Uterus (tissue), 4 donors: ENCODE measurements at places on chromosomes 12 and 14. TPM values are rescaled to one million over a fixed set of nuclear protein-coding genes. Genes with fewer than 3 reads are reported as not detected.

SNX6 gene
- 357 TPM for total RNA-seq

OR4E1 gene
- not detected for total RNA-seq

CCDC177 gene
- total RNA-seq: not detected

DNA sequence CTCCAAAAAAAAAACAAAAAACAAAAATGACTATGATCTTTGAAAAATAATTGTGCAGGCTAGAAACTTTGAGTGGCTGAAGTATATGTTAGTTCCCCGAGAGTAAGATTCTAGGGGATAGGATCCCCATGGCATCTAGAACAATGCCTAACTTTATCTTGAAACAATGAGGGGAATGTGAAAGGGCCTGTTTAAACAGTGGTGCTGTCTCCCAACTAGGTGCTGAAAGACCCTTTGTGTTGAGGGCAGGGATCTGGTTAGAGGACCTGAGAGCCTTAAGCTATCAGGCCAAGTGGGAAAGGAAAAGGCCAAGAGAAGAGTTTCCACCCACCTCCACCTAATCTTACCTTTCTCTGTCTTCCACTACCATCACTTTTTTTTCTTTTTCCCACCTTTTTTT, 6.8 kb upstream of the YLPM1 start:
- DNase-seq: no peak

DNA sequence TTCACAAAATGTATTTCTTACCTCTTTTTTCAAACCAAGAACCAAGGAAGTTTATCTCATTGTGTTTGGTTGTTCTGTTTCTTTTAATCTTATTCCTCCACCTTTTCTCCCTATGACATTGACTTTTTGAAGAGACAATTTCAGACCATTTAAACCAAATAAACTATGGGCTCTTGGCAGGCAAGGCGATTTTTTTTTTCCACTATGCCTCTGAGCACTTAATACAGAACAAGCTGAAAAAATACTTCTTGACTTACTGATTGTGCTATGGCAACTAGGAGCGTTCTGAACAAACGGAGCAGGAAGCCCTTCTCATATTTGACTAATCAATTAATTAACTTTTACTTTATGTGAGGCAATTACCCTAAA, 98.0 kb downstream of the ZNF664 start:
- DNase-seq: no peak

- no peak for DNase-seq
Measured at GRCh38 chr14:64748995-64749714, 44.9 kb downstream of the PLEKHG3 start.

- DNase-seq: no peak
Measured at GRCh38 chr14:73750531-73750901, 36.3 kb upstream of the PNMA1 start.

DNA sequence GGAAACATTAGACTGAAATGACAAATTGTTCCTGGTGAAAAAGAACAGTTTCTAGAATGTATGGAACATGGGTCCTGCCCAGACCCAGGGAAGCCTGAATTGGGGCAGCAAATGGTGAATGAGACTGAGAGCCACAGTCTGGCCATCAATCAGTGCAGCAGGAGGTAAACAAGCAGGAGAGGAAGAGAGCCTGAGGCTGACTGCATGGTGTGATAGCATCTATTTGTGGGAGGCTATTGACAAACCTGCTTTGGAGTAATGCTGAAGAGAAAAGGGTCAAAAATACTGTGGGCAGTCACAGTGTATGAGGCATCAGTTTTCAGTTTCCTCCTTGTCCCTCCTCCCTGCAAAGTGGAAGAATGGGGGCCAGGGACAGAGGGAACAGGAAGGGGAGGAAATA, 136.8 kb downstream of the ANKS1B start:
- DNase-seq: no peak

- peak; percentile 32 for DNase-seq
Measured at GRCh38 chr14:102539544-102540314, 30.2 kb upstream of the ANKRD9 start.

DNA sequence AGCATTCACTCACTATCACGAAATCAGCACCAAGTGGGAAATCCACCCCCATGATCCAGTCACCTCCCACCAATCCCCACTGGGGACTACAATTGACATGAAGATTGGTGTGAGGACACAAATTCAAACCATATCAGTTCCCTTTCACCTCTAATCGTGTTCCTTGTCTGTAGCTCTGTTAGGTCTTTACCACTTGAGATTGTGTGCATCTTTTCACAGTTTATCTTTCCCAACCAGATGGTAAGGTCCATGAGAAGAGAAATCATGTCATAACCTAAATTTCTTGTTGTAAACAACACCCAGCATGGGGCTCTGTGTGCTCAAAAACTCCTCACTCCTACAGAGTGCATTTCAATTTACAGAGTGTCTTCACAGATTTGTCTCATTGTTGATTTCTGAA, 27.1 kb upstream of the PCED1B start:
- no peak for DNase-seq

DNA sequence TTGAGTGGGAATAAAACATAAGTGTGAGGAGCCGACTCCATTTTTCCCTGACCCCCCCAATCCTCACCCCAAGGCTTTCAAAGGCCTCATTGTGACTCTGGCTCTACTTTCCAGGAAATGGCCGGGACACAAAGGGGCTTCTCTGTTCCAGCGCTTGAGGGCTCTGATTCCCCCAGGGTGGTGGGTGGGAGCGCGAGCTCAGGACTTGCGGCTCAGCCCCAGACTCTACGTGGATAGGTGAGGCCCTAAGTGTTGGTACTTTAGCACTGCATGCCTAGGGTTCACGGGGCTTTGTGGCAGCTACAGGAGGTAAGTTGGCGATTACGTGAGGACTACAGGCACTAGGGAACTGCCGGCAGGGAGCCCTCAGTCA, 553 bp downstream of the CNPY2 start:
- DNase-seq: no peak

GRCh38 chr12:79358716-79359300, 332.0 kb downstream of the PAWR start:
- no peak for DNase-seq

- no peak for DNase-seq
Measured at GRCh38 chr14:62800577-62800976, 244.7 kb downstream of the KCNH5 start.
